ENCODE measurements at places on chromosomes 2 and 18.
A peak's percentile ranks its signal among the peaks of the same experiment; 100 is the strongest.

- H3K4me3 ChIP-seq = no peak overlapping the region
- H3K4me1 ChIP-seq = no peaks in the 10 kb centered on the region
- H3K36me3 ChIP-seq = no peaks in the 10 kb centered on the region
- H3K27me3 ChIP-seq = no peaks in the 10 kb centered on the region
These were observed 348.8 kb upstream of the GULP1 start for GRCh38 chr2:187942876-187943275.

- no peak overlapping the region for H3K27ac ChIP-seq
- no peaks in the 10 kb centered on the region for H3K36me3 ChIP-seq
- no peaks in the 10 kb centered on the region for H3K4me1 ChIP-seq
- no peak for DNase-seq
- H3K4me3 ChIP-seq = no peak overlapping the region
These were observed 494.2 kb upstream of the SPHKAP start for GRCh38 chr2:228675646-228676045.

GRCh38 chr2:162490761-162491470 is 147.0 kb downstream of the GCA start:
- no peaks in the 10 kb centered on the region for H3K36me3 ChIP-seq
- H3K4me3 ChIP-seq = no peak overlapping the region
- no peak for DNase-seq
- peaks cover 3% of the 10 kb centered on the region for H3K27me3 ChIP-seq

DNA sequence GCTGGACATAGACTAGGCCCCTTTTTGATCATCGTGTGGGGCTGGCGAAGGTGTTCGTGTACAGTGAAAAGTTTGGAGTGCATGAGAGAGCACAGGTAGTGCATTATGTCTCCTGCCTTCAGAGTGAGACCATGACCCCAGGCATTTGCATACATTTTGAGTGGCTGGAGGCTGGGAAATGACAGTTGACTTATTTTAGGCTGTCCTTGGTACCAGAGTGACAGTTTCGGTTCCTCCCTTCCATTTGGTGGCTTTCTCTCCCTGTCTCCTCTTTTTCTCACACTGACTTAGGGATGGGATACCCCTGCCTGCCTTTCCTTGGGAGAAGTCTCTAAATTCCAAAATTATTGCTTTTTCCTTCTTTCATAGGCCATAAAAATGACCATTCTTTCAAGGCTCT is 20.1 kb downstream of the SERPINB12 start:
- H3K4me1 ChIP-seq = no peaks in the 10 kb centered on the region
- no peaks in the 10 kb centered on the region for H3K36me3 ChIP-seq
- H3K4me3 ChIP-seq = no peak overlapping the region
- no peak for DNase-seq
- peaks cover 13% of the 10 kb centered on the region for H3K27me3 ChIP-seq

- H3K27me3 ChIP-seq = peaks cover 3% of the 10 kb centered on the region
- H3K27ac ChIP-seq = peak overlapping the region; percentile 43
- no peak overlapping the region for H3K4me3 ChIP-seq
- peaks cover 20% of the 10 kb centered on the region for H3K4me1 ChIP-seq
- no peak for DNase-seq
These were observed 26.8 kb downstream of the RHBDD1 start for GRCh38 chr2:226862623-226863022.

- H3K4me3 ChIP-seq = no peak overlapping the region
- peaks cover 5% of the 10 kb centered on the region for H3K27me3 ChIP-seq
- no peaks in the 10 kb centered on the region for H3K4me1 ChIP-seq
- no peaks in the 10 kb centered on the region for H3K36me3 ChIP-seq
These were observed 1545.5 kb downstream of the SUCLG1 start for GRCh38 chr2:82913566-82913965.

GRCh38 chr2:3656762-3657721 is 958 bp upstream of the ALLC start:
- no peaks in the 10 kb centered on the region for H3K36me3 ChIP-seq
- peaks cover 4% of the 10 kb centered on the region for H3K27me3 ChIP-seq
- DNase-seq = no peak
- H3K4me1 ChIP-seq = peaks cover 73% of the 10 kb centered on the region

DNA sequence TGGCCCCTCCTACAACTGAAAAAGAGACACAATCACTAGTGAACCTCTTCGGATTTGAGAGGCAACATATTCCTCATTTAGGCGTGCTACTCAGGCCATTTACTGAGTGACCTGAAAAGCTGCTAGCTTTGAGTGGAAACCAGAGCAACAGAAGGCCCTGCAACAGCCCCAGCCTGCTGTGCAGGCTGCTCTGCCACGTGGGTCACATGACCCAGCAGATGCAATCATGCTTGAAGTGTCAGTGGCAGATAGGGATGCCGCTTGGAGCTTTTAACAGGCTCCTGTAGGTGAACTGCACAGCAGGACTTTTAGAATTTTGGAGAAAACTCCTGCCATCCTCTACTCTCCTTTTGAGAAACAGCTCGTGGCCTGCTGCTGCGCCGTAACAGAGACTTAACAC is 578.6 kb upstream of the RAB6C start:
- DNase-seq = peak; percentile 13
- no peak overlapping the region for H3K27ac ChIP-seq
- no peak overlapping the region for H3K4me3 ChIP-seq
- no peaks in the 10 kb centered on the region for H3K4me1 ChIP-seq
- no peaks in the 10 kb centered on the region for H3K36me3 ChIP-seq

GRCh38 chr2:167398873-167399272 is 510.6 kb downstream of the XIRP2 start:
- H3K27ac ChIP-seq = no peak overlapping the region
- H3K36me3 ChIP-seq = peaks cover 7% of the 10 kb centered on the region
- no peaks in the 10 kb centered on the region for H3K4me1 ChIP-seq
- no peak overlapping the region for H3K4me3 ChIP-seq
- no peak for DNase-seq

- H3K4me3 ChIP-seq = peak overlapping the region; percentile 88
- H3K27ac ChIP-seq = peak overlapping the region; percentile 71
- H3K27me3 ChIP-seq = peaks cover 6% of the 10 kb centered on the region
- peak; percentile 31 for DNase-seq
These were observed 1.7 kb downstream of the TMSB10 start for GRCh38 chr2:84906900-84907714.

GRCh38 chr2:76556018-76556417 is 845.3 kb upstream of the GCFC2 start:
- no peak overlapping the region for H3K27ac ChIP-seq
- no peaks in the 10 kb centered on the region for H3K4me1 ChIP-seq
- no peak for DNase-seq
- H3K27me3 ChIP-seq = no peaks in the 10 kb centered on the region
- no peak overlapping the region for H3K4me3 ChIP-seq

GRCh38 chr2:10370895-10371294 is 68.2 kb downstream of the HPCAL1 start:
- H3K4me3 ChIP-seq = no peak overlapping the region
- H3K27me3 ChIP-seq = no peaks in the 10 kb centered on the region
- no peak overlapping the region for H3K27ac ChIP-seq
- DNase-seq = no peak

DNA sequence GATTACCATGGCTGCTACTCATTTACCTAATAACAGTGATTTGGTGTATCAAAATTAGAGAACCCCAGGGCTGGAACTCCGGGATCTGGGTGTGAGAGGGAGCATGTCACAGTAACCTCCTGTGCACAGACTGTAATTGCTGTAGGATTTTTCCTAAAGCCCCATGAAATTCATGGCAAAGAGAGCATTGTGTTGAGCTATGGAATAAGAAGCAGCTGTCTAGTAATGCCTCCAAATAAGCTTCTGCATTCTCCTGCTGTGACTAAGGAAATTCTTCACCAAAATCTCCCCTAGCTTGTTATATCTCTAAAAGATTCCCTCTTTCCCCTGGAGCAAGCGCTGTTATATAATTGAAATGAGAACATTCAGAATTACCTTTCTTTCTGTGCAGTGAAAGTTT is 158.1 kb upstream of the SPATS2L start:
- H3K4me1 ChIP-seq = no peaks in the 10 kb centered on the region
- H3K36me3 ChIP-seq = peaks cover 28% of the 10 kb centered on the region
- no peak overlapping the region for H3K4me3 ChIP-seq
- DNase-seq = no peak
- no peaks in the 10 kb centered on the region for H3K27me3 ChIP-seq

DNA sequence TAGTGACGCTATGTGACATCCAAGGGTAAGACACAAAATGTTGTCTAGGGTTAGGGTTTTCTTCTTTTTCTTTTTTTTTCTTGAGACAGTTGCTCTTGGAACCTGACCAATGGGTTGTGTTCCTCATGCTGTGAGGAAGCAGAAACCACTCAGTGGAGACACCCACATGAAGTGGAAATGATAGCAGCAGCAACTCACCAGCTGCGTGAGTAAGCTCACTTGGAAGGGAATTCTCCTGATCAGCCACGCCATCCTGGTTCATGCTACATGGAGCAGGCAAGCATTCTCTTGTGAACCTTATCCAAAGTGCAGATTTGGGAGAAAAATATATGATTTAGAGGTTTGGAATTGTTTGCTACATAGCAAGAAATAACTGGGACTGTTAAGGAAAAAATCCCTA is 863.7 kb downstream of the EPHA4 start:
- no peaks in the 10 kb centered on the region for H3K27me3 ChIP-seq
- no peak overlapping the region for H3K27ac ChIP-seq
- no peak for DNase-seq
- no peaks in the 10 kb centered on the region for H3K4me1 ChIP-seq
- H3K36me3 ChIP-seq = no peaks in the 10 kb centered on the region

DNA sequence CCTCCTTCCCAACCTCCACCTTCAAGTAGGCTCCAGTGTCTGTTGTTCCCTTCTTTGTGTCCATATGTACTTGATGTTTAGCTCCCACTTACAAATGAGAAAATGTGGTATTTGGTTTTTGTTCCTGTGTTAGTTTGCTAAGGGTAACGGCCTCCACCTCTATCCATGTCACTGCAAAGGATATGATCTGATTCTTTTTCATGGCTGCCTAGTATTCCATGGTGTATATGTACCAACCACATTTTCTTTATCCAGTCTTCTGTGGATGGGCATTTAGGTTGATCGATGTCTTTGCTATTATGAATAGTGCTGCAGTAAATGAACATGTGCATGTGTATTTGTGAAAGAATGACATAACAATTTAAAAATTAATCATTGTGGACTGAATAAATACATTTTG is 19.5 kb upstream of the TFPI start:
- no peaks in the 10 kb centered on the region for H3K4me1 ChIP-seq
- no peak overlapping the region for H3K4me3 ChIP-seq
- no peaks in the 10 kb centered on the region for H3K36me3 ChIP-seq

DNA sequence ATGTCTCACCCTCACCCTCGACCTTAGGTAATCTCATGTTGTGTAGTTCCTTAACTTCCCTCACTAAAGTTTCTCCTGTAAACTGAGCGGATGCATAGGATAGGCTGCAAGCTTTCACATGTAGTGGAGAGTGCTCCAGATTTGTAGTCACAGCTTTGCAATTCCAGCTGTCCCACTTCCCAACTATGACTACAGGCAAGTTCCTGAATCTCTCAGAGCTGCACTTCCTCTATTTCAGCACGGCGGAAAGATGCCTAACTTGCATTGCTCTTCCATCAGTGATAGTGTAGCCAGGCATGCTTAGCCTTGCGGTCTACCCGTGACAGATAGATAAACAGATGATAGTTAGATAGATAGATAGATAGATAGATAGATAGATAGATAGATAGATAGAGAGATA is 183.1 kb upstream of the CCDC68 start:
- no peak overlapping the region for H3K4me3 ChIP-seq
- no peak overlapping the region for H3K27ac ChIP-seq
- H3K4me1 ChIP-seq = no peaks in the 10 kb centered on the region
- H3K27me3 ChIP-seq = peaks cover 20% of the 10 kb centered on the region
- no peak for DNase-seq

- H3K27ac ChIP-seq = no peak overlapping the region
- H3K4me1 ChIP-seq = no peaks in the 10 kb centered on the region
- H3K27me3 ChIP-seq = no peaks in the 10 kb centered on the region
- DNase-seq = no peak
These were observed 164.9 kb downstream of the BABAM2 start for GRCh38 chr2:28055325-28055970.

- H3K27ac ChIP-seq = no peak overlapping the region
- H3K36me3 ChIP-seq = no peaks in the 10 kb centered on the region
- no peaks in the 10 kb centered on the region for H3K4me1 ChIP-seq
These were observed 292.9 kb downstream of the XIRP2 start for GRCh38 chr2:167181134-167181533.

- no peak overlapping the region for H3K27ac ChIP-seq
- DNase-seq = no peak
- peaks cover 62% of the 10 kb centered on the region for H3K4me1 ChIP-seq
- peaks cover 24% of the 10 kb centered on the region for H3K27me3 ChIP-seq
- no peaks in the 10 kb centered on the region for H3K36me3 ChIP-seq
These were observed 8.7 kb upstream of the TEX261 start for GRCh38 chr2:71003396-71003795.

DNA sequence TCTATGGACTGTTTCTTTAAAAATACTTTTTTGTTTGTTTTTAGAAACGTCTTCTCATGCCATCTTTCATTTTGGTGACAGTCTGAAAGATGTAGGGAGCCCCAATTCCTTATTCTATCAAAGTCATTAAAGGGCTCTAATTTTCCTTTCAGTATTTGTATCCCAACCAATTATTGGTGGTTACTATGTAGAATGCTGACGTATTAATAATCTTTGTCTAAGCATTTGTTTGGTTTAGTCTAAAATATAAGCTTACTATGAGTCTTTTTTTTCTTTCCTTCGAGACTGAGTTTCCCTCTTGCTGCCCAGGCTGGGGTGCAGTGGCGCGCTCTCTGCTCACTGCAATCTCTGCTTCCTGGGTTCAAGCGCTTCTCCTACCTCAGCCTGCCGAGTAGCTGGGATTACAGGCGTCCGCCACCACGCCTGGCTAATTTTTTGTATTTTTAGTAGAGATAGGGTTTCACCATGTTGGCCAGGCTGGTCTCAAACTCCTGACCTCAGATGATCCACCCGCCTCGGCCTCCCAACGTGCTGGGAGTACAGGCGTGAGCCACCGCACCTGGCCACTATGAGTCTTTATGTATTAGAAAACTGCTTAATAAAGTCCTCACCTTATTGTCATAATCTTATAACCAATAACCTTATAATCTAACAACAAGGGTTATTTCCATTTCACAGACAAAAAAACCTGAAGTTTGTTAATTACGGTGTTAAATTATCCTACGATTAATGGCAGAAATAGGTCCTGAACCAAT is 849 bp upstream of the VRK2 start:
- peak overlapping the region; percentile 85 for H3K4me3 ChIP-seq
- no peak for DNase-seq
- H3K27me3 ChIP-seq = no peaks in the 10 kb centered on the region
- H3K4me1 ChIP-seq = peaks cover 22% of the 10 kb centered on the region
- no peak overlapping the region for H3K27ac ChIP-seq

DNA sequence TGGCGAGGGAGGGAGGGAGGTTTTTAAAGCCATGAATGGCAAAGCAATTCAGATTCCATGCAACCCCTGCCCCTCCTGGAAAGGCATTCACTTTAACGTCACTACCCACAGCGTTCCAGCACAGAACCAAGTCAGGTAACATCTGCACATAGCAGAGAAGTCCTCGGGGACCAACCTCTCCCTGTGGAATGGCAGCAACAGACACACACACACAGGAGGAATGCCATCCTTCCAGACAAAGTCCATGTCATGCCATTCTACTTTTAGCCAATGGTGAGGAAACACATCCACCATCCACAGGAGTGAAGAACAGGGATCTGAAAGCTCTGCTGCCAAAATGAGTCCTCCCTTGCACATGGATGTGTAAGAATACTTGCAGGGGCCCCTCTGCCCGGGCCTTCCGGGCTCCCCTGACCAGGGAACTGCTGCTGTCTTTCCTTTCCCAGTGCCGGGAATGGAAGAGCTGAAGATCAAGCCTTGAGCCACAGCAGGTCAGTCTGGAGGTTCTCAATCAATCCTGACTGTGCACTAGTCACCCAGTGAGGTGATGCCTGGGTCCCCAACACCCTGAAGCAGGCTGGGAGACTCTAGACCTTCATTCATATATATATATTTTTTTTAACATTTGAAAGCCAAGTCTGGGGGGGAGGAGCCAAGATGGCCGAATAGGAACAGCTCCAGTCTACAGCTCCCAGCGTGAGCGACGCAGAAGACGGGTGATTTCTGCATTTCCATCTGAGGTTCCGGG is 63.7 kb downstream of the UXS1 start:
- DNase-seq = no peak
- H3K27ac ChIP-seq = no peak overlapping the region
- peaks cover 10% of the 10 kb centered on the region for H3K4me1 ChIP-seq
- H3K4me3 ChIP-seq = peak overlapping the region; percentile 75

Measured in nephron progenitor cell (in vitro differentiated cells).